Activated T-helper 1 cell treated with anti-CD3 and anti-CD28 coated beads, Interleukin-12 subunit alpha, Interleukin-12 subunit beta, Interleukin-2, Interleukin-4 antibody, amounts not matched to agents 30 ng/mL and 10 ng/mL and 1 ng/mL, durations not matched to agents 14 hours and 24 hours and 36 hours (primary cell): ENCODE measurements at places on chromosomes 12 and 14. TPM values are rescaled to one million over a fixed set of nuclear protein-coding genes. Genes with fewer than 3 reads are reported as not detected.

KCNJ8 gene
- not detected in 2 replicates for total RNA-seq

DPF3 gene
- total RNA-seq: 2.8 and 4.3 TPM in 2 replicates

REM2 gene
- total RNA-seq: 0.39 TPM in 1 of 2 replicates, not detected in the other

C12orf54 gene
- not detected in 2 replicates for total RNA-seq

PTPRB gene
- not detected in 2 replicates for total RNA-seq

DNA sequence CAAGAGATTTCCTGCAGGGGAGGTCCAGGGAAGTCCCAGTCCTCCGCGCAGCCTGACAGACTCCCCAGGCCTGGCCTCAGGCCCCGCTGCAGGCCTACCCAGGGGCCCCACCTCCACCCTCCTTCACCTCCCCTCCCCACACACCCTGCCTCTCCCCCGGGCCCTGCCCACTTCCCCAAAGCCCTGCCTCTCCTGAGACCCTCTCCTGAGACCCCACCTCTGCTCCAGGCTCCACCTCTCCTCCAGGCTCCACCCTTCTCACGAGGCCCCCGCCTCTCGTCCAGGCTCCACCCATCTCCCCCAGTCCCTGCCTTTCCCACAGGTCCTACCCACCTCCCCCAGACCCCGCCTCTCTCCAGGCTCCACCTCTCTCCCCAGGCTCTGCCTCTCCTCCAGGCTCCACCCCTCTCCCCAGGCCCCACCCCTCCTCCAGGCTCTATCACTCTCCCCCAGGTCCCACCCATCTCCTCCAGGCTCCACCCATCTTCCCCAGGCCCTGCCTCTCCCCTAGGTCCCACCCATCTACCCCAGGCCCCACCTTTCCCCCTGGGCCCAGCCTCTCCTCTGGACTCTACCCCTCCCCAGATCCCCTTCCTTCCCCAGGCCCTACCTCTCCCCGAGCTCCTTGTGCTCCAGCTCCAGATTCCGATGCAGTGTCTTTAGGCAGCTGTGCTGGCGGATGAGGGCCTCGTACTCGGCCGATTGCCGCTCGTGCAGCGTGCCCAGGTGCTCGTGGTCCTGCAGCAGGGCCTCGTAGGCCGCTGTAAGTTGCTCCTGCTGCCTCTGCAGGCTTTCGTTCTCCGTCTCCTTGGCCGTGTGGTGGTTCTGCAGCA is 58.8 kb upstream of the GPR68 start:
- DNase-seq: peak; percentile 36

GRCh38 chr12:26857465-26858176 is 24.6 kb upstream of the ITPR2 start:
- DNase-seq: no peak

DNA sequence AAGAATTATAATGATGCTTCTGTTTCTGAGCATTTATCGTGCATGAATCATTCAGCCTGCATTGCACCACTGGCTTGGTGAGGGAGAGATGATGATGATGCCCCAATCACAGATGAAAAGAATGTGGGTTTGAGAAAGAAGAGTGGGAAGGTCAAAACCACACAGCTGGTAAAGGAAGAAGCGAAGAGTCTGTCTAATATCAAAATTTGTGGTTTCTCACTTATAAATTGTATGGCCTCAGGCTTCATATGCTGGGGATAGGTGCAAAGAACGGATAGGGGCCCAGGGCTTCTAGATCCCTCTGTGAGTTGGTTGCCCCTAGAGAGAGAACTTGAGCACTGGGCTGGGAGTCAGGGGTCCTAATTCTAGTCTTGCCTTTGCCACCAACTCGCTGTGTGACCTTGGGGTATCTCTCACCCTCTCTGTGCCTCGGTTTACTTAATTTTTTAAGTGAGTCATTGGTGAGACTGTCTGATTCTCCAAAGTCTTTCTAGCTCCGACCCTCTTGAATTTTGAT is 2.2 kb downstream of the OASL start:
- no peak for DNase-seq

- DNase-seq: no peak
Measured at GRCh38 chr14:92755495-92755894, 7.1 kb upstream of the LGMN start.

DNA sequence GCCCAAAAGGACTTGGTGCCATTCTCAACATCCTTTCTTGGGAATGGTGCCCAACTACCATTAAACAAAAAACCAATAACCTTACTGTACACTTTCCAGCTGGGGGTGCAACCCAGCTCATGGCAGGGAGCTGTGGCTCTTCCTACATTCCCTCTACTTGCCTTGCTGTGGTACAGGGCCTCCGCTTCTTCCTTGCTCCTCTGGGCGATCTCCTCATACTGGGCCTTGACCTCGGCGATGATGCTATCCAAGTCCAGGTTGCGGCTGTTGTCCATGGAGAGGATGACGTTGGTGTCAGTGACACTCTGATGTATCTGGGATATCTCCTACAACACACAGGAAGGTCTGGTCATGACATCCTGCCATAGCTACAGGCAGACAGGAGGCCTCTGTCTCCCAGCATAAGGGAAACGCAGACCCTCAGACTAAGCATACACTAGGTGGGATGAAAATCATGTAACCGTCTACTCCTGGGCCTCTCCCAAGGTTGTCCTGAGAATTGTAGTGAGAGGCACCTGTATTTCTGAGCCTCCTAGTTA is 3.9 kb downstream of the KRT2 start:
- DNase-seq: no peak

GRCh38 chr12:106760184-106760531 is 14.3 kb upstream of the RIC8B start:
- DNase-seq: peak; percentile 14

DNA sequence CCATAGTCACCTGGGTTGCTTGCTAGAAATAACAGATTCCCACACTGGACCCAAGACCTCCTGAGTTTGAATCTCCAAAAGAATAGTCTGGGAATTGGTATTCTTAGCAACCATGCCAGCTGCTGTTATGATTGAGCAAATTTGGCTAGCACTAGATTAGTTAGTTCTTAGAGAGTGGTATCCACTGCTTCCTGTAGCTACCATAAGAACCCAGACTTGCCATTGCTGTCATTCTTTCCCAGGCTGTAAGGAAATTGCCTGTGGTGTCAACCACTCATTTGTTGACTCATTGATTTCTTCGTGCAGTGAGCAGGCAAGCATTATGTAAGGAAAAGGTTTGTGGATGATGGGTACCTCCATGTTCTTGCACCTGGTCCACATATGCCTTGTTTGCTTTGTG is 201.8 kb upstream of the RGS6 start:
- DNase-seq: no peak
